ENCODE measurements at places on chromosomes 12 and 14.
A peak's percentile ranks its signal among the peaks of the same experiment; 100 is the strongest.

DNA sequence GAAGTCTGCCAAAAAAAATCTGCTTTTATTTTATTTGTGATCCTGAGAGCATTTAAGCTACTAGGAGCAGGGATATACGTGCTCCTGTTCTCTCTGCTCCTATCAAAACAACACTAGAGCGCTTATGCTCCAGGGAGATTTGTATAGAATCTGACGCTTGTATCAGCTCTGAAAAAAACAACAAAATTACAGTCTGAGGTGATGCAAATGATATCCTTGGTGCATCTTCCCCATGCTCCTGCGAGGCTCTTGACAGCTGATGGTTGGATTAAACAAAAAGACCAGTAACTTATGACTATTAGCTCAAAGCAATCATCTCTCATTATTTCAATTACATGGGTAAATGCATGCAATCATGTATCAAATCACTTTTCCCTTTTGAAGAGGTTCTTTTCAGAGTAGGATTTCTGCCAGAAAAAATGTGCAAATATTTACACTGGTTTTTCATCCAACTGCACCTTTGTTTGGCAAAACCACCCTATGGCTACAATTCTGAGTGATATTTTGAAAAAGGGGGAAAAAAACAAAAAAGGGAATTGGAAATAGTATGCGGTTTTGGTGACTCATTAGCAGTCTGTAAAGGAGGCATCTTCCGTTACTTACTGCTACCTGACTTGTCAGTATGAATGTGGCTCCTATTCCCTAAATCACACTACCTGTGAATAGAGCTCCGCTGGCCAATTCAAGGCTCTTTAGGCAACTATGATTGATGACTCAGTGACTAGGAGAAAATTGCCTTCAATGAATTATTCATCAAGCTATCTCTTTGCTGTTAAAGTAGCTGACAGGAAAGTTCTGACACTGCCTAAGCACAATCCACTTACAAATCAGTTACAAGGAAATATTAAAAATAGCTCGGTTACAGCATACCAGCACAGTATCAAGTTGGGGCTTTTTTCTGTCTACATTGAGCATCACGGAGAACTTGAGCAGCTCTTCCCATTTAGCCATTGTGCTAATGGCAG is 450.0 kb downstream of the FOXG1 start:
- no peak for DNase-seq

GRCh38 chr14:60116181-60116580 is 24.5 kb downstream of the PCNX4 start:
- no peak for DNase-seq

- no peak for DNase-seq
Observed at GRCh38 chr14:87084908-87085307, 908.1 kb downstream of the GALC start.

DNA sequence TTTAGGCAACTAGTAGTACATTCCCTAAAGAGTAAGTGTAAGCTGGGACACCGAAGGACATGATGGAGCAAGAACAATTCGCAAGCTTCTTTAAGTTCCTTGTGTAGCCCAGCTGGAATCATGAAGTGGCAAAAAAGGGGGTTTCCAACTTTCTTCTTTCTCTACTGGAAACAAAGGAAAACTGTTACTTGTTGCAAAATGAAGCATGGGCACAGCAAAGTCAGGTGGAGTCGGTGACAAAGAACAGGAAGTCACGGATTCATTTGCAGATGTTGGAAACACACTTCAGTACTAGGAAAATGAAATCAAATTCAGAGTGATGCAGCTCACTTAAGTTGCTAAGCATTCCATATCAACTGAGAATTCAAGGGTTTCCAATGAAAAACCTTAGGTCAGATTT is 706.9 kb upstream of the STXBP6 start:
- no peak for DNase-seq

GRCh38 chr14:59753512-59753911 is 117.1 kb downstream of the RTN1 start:
- DNase-seq = no peak

DNA sequence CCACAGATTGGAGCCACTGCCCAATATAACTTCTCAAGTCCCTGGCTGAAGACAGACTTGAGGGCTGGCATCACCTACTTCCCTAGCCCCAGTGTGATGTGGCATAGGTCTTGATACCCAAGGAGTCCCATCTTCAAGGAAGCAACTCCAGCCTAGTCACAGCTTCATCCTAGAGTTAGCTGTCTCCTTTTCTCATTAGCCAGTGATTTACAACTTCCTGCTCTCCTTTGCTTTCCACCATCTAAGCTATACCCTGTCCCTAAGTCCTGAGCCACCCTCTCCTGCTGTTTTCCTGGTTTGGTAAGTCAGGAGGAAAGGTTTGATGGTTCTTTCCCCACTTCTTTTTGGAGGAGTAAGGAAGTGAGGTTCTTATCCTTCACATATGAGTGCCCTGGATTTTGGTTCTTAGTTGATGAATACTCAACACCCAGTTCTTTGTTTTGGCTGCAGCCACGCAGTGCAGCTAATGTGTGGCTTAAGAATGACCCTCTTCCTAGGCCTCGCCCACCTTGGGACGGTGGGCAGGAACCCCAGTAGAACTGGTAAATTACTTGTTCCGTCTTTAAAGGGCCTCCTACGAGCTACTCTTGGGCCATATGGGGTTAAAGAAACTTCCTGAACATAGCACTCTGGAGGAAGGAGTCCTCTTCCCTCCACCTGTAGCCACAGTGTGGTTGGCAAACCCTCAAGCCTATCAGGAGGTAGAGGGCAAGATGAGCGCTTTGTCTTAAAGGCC is 3.9 kb upstream of the GPX2 start:
- DNase-seq = no peak

DNA sequence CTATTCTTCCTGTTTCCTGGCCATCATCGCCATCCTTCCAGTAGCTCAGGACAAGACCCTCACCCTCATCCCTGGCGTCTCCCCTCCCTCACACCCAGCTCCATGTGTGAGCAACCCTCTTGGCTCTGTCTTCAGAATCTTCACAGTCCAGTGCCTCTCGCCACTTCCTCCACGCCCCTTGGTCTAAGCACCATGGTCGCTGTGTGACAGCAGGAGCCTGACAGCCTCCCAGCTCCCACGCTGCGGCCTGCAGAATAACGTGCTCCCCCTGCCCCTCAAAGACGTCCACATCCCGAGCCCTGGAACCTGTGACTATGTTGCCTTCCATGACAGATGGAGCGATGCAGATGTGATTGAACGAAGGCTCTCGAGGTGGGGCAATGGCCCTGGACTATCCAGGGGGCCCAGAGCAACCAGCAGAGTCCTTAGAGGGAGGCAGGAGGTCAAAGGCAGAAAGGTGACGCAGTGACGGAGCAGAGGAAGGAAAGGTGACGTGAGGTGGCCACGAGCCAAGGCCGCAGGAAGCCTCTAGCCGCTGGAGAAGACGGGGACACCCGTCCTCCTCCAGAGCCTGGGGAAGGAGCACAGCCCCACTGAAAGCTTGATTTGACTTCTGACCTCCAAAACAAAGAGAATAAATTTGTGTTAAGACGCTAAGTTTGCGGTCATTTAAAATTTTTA is 139.8 kb downstream of the CALM1 start:
- DNase-seq = peak; percentile 36

DNA sequence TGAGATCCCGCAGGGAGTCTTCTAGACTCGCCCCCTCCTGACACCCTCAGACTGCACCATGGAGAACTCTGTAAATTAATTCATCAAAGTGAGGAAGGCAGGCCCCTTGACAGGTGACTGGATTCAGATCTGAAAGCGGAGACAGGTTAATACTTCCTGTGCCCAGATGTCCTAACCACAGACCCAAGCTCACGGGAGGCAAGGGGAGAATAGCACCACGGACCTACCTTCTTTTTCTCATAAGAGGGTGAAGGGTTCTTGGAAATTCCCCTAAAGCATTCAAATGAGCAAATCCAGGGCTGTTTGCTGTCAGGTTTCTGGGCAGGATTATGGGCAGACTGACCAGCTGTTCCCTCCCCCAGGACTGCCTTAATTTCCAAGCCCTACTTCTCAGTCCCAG is 170.0 kb downstream of the ZFP36L1 start:
- DNase-seq = no peak

GRCh38 chr12:67658486-67658885 is 9.9 kb downstream of the DYRK2 start:
- DNase-seq = no peak

GRCh38 chr12:98123021-98123461 is 392.3 kb upstream of the TMPO start:
- DNase-seq = no peak
